CD4-positive, alpha-beta T cell treated with Interleukin-6 at 100 ng/mL for 8 hours (primary cell): ENCODE measurements at places on chromosomes 7 and 10.

DNA sequence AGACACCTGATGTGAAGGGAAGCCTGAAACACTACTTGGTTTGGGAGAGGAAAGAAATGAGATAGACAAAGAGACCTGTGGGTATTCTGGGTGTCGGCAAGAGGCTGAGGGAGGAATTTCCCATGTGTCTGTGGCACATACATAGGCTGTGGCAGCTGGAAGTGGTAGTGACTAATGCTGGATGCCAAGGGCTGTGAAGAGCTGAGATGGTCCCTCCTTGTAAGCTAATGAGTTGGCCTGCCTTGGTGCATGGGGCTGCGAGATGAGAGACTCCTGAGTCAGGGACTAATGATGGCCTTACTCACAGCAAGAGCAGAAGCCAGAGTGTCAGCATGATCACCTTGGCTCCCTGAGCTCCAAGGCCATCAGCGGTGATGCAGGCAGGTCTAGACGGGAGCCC is 119.0 kb upstream of the EEPD1 start:
- DNase-seq, result no peak

GRCh38 chr7:74684921-74685320 is 27.4 kb downstream of the GTF2I start:
- DNase-seq, result no peak

GRCh38 chr10:102416283-102416682 is 2.3 kb downstream of the PSD start:
- no peak for DNase-seq

DNA sequence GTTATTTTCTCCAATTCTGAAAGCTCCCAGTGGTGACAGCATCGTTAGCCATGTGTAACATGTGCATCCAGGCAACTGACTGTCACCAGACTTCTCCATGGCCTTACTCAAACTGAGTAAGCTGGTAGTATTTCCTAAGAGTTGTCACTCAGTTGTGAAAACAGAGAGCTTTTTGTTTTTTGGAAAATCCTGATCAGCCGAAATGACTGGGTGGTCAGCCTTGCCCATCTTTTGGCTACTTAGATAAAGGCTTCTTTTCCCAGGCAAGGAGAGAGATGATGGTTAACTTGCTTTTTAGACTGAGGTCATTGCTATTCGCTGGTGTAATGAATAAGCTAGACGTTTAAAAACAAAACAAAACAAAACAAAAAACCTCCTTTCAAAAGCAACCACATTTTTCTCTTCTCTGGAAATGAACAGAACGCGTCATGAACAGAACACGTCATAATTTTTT is 159.5 kb upstream of the KLF14 start:
- DNase-seq, result no peak

DNA sequence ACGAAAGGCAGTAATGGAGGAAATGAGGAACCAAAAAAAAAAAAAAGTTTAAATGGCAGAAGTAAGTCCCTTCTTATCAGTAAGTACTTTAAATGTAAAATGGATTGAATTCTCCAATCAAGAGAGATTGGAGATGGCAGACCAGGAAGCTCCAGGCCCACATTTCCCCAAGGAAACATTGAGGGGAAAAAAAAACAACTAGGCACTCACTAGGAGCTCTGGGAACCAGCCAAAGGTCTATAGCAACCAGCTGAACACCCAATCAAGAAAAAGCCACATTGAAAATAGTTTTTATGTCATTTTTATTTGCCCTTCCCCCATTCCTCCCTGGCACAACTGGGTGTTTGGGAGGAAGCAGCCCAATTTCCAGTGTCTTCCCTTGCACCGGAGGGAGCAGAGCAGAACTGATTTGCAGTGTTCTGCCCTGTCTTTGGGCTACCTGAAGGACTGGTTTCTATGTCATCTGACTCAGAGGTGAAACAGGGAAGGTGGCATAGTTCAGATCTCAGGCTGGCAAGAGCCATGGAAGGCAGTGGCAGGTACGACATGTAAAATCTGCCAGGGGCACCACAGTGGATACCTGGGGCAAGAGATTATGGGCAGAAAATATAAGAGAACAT is 121.9 kb downstream of the SMURF1 start:
- no peak for DNase-seq

GRCh38 chr10:110268971-110269370 is 35.7 kb downstream of the SMNDC1 start:
- no peak for DNase-seq

DNA sequence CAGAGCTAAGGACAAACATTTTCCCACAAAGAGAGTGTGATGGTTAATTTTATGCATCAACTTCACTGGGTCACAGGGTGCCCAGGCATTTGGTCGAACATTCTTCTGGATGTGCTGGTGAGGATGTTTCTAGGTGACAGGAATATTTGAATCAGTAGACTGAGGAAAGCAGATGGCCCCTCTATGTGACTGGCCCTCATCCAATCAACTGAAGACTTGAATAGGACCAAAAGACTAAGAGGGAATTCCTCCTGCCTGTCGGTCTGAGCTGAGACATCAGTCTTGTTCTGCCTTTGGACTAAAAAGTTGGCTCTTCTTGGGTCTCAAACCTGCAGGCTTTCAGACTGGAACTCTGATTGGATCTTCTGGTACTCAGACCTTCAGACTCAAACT is 44.4 kb downstream of the AFAP1L2 start:
- DNase-seq, result no peak
